HEK293T (cell line): ENCODE measurements at places on chromosomes 2 and 18.

GRCh38 chr2:28342081-28342967 is 50.3 kb upstream of the FOSL2 start:
- DNase-seq = no peak

DNA sequence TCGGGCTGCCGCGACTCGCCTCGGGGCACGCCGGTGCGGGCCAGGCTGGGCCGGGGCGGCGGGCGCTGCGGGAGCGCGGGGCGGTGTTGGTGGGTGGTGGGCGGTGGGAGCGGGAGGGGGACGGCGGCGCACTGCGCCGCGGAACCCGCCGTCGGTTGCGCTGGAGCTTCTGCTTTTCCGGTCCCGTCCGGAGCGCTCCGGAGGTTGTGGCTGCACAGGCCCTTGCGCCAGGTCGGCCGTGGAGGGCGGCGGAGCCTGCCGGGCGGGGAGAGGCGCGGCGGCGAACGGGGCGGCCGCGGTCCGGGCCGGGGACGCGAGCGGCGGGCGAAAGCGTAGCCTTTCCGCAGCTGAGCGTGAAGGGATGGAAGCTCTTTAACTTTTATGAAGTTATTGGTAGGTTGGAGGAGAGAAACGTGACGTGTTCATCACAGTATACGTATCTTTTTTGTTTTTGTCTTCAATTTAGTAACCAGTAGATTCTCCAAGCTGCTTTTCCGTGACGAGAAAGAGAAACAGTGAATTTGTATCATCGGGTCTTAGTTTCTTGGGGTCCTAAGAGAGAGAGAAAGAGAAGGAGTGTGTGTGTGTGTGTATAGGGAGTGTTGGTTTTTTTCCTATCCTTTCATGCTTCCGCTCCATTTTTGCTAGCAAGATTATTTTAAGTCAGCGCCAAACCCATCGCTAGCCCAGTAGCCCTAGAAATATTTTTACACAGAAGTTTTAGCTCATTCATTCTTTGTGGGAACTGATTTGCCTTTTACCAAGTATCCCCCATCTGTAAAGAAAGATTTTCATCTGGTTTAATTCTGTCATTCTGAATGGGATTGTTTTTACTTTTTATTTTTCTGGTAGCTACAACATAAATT is 535 bp downstream of the ATG4B start:
- DNase-seq = no peak

DNA sequence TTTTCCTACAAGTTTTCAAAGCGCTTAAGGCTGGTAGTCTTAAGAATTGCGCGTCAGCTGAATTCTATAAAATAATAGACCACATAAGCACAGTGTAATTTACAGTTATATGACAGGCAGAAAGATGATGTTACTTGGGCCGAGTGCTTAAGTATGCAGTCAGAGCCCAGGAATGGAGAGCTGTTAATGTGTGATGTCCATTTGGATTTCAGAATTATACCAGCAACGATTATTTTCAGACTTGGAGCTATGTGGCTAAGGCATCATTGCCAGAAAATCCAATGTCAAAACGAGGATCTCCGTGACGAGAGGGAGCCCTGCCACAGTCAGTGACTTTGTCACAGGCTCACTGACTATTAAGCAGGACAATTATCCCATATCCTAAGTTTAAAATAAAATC is 3.4 kb downstream of the KLF7 start:
- DNase-seq = no peak

DNA sequence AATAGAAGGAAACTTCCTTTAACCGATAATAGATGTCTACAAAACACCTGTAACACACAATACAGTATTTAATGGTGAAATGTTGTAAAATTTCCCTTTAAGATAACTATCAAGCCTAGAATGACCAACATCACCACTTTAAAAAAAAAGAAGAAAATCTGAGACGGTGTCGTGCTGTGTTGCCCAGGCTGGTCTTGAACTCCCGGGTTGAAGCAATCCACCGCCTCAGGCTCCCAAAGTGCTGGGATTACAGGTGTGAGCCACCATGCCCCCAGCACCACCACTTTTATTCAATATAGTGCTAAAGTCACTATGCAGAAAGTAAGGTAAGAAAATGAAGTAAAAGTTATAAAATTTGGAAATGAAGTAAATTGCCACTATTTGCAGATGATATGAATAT is 96.9 kb downstream of the MYOM1 start:
- DNase-seq = no peak

DNA sequence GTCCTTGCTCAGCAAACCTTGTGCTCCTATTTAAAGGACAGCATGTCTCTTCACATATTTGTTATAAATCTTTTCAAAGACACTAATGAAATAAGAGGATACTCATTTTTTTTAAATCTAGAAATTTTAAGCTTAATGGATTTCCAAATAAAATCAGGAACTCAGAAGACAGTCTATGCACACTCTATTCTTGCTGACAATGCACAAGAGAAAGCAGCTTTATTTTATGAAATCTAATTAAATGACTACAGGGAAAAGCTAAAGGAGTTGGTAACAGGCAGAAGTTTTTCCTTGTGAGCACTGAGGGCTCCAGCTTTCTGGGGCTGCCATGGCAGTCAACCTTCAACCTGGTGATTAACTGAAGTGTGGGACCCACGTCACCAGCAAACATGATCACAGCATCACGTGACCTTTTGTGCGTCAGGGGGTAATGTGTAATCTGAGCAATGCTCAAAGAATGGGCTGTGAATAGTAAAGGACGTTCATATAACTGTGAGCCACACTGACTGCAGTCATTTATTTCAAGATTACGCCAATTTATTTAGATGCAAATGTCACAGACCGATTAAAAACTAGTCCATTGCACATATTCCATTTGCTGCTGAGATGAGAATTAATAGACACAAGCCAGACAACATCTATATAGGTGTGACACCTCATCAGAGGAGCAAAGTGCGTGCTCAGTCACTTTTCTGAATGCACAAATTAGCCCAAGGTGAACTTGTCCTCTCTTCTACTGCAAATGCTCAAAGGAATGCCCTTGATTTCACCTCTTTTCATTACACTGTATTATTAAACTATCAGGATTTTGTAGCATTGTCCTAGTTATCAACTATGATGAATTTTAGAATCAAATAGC is 11.6 kb upstream of the DNER start:
- DNase-seq = peak; percentile 20

- no peak for DNase-seq
These were observed 372.6 kb downstream of the STK39 start for GRCh38 chr2:167874812-167875211.

- no peak for DNase-seq
These were observed 22.3 kb downstream of the DTNB start for GRCh38 chr2:25651066-25651465.

GRCh38 chr2:103805746-103806145 is 1043.9 kb downstream of the TMEM182 start:
- no peak for DNase-seq

GRCh38 chr2:239122421-239123110 is 274.7 kb downstream of the TWIST2 start:
- DNase-seq = no peak
